ENCODE measurements at places on chromosomes 2 and 18.

GRCh38 chr2:74872389-74872836 lies 38.5 kb downstream of the HK2 start:
- DNase-seq = no peak

DNA sequence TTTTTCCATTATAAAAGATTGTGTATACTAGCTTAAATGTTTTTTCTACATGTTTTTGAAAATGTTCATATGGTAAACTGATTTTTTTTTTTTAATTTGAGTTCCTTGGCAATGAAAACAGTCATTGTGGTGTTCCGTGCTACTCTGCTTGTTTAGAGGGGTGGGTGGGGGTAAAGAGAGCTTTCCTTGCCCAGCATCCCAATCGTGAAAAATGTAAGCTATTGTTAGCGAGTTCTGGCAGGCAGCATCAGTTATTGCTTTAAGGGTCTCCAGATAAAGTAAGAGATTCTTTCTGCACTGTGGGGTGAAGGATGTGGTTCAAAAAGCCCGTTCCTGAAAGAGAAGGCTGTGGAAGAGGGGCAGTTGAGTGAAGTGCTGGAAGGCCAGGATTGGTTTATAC lies 118.4 kb downstream of the TANC1 start:
- no peak for DNase-seq

GRCh38 chr18:35695803-35696202 lies 114.3 kb downstream of the GALNT1 start:
- DNase-seq = no peak

- DNase-seq = no peak
Measured at GRCh38 chr2:119233326-119234020, 9.8 kb downstream of the STEAP3 start.

DNA sequence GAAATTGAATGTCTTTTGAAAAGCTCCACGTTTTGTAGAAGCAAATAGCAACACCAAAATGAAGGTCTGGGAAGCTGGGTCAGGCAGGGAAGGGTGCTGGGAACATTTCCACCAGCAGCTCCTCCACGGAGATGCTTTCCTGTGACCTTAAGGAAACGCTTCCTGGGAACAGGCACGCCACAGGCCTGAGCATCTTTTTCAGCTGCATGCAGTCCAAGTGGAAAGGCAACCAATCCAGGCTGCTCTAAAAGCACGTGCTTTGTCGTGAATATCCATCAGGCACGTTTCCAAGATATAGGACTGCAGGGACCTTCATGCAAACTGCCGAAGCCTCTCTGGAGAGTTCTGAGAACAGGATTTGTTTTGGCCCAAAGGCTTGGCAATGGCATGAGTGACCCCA lies 109.3 kb downstream of the KLHL29 start:
- DNase-seq = no peak

- DNase-seq = no peak
Measured at GRCh38 chr2:71586471-71586870, 133.1 kb downstream of the DYSF start.

- no peak for DNase-seq
Measured at GRCh38 chr2:189698020-189698887, 23.8 kb downstream of the ANKAR start.

- DNase-seq = no peak
Measured at GRCh38 chr2:11160731-11161455, 5.6 kb downstream of the SLC66A3 start.

DNA sequence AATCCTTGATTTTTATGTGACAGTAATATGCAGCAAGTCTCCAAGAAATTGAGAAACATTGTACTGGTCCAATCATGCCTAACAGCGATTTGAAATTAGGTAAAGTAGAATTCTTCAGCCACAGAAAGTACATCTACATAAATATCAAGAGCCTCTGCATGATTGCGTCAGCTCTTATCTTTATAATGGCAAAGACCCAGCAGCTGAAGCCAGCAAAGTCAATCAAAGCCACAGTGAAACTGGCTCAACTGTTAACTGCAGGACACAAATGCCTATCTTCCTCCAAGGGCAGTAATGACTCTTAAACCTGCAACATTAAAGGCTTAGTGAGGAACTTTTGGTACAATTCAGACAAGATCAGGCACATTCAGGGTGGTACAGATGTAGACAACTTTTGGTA lies 102.5 kb downstream of the BARD1 start:
- no peak for DNase-seq

DNA sequence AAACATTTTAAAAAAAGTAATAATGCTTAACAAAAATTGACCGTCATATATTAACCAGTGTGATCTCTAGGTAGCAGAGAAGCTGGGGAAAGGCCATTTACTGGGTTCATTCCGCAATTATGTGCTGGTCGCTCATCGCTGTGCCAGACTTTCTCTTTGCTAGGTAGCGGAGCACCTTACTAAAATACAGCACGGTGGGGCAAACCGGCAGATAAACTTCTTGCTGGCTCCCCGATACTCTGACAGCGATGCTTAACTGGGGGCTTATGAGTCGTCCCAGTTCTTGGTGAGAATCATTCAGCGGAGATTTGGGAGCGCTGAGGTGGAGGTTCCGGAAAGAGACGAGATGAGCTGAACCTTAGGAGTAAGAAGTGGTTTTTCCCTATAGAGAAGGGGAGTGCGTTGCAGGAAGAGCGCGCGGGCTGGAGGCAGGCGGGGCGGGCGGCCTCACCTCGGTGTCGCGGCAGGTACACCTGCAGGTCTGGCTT lies 605 bp downstream of the C2orf68 start:
- no peak for DNase-seq

- DNase-seq = no peak
Measured at GRCh38 chr2:163878718-163879117, 142.9 kb upstream of the FIGN start.

GRCh38 chr2:184767059-184767458 lies 168.7 kb downstream of the ZNF804A start:
- DNase-seq = no peak

DNA sequence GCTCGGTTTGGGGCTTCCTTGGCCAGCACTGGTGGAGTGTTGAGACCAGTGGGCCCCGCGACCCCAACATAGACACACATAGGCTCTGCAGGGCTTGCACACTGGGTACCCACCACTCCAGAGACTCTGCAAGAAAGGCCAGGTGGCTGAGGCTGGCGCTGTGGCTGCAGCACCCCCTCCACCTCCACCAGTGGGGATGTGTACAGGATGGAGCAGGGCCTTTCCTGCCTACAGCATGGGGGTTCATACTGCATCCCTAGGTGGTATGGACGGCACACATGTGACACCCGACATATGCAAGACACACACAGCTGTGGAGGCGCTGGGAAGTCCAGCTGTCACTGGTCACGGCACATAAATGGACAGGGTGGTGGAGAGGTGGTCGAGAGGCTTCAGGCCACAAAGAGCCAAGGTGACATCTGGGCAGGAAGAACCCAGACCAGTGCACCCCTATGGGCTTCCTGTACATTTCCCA lies 1.3 kb downstream of the RNPEPL1 start:
- no peak for DNase-seq

DNA sequence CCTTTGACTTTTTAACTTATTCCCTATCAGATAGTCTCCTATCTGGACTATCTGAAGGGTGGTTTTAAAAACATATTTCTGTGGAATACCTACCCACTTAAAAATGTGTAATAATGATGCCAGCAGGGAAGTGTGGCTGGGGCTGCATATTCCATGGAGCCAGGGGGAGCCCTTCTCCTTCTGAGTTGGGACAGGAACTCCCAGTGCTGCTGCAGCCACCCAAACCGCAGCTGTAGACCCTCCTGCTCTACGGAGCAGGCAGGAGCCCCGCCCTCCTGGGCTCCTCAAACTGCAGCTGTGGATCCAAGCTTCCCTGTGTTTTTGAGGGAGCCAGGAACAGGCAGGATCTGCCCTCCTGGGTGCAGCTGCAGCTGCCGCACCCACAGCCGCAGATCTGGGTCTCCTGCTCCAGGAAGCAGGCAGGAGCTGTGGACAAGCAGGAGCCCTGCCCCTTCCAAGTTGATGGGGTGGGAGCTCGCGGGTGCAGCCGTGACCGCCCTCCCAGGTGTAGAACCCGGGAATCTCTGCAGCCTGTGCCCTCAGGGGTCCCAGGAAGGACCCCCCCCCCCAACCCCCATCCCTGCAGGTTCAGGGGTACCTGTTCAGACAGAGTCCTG lies 57.8 kb downstream of the PDK1 start:
- DNase-seq = no peak

- DNase-seq = no peak
Measured at GRCh38 chr2:240601831-240602160, 15.3 kb downstream of the CAPN10 start.

- DNase-seq = no peak
Measured at GRCh38 chr2:69043736-69044400, 30.9 kb downstream of the ANTXR1 start.

DNA sequence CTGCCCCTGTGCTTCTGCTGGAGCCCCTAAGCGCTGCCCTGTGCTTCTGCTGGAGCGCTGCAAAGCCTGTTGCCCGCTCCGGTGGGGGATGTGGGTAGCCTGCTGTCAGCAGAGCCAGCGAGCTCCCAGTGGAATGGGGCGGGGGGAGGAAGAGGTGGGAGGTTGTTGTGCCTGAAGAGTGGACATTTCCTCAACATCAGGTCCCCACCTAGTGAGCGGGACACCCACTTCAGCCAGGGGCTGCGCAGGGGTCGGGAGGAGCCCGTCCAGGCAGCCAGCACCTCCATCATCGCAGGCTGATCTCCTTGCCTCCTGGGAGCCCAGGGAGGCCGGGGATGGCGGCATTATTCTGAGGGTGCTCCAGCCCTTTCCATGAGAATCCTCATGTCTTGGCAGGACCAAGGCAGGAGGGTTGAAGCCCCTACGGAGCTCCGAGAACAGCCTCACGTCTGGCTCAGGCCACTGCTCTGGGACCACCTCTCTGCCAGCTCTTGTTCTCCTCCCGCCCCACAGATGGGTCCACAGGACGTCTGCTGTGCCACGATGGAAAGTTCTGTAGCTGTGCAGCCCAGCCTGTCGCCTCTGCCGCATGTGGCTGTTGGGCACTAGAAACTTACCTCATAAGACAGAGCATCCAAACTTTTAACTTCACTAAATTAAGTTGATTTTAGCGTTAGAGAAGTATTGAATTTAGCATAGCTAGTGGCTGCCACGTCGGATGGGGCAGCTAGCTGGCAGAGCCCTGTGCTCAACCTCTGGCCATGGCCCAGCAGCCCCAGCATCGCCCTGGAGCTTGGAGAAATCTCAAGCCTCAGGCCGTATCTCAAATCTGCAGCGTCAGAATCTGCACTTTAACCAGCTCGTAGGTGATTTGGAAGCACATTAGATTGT lies 1.9 kb upstream of the ALLC start:
- DNase-seq = no peak

GRCh38 chr2:182804128-182804527 lies 62.3 kb downstream of the FRZB start:
- DNase-seq = no peak

GRCh38 chr2:181264001-181264400 lies 193.2 kb upstream of the ITGA4 start:
- no peak for DNase-seq

GRCh38 chr18:79963658-79964329 lies 649 bp upstream of the HSBP1L1 start:
- DNase-seq = no peak

- DNase-seq = no peak
Measured at GRCh38 chr2:1032030-1032429, 81.4 kb downstream of the SNTG2 start.

DNA sequence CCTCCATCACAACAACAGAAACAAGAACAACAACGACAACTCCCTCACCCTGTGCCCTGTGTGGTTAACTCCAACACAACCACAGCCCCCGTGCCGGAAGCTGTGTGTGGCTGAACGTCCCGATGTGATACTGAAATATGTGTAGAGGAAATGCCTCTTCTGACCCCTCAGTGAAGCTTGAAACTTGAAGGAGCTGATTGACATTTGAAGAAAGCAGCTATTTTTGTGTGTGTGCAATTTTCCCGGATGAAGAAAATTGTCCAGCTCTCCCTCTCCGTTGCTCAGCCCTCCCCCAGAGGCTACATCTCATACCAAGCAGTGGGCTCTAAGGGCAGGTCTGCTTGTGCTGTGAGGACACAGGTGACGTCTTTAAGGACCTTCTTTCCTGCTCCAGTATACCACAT lies 173.8 kb downstream of the ICOS start:
- DNase-seq = peak; percentile 51

GRCh38 chr18:36780748-36781147 lies 48.1 kb downstream of the TPGS2 start:
- no peak for DNase-seq

DNA sequence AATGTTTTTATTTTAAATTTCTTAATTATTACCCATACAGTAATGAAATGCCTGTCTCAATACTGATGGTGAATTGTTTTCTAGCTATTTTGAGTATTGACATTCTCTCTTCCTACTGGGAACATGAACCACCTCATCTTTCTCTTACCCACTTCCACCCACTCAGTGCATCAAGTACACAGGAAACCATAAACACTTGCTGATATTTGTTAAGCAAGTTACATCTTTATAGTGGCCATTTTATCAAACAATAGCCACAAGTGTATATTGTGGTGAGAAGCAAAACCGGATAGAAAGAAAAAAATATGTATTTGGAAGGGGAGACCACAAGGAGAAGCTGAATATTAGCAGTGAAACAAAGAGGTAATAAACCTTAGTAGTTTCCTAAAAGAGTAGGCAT lies 368.1 kb upstream of the HNRNPA3 start:
- no peak for DNase-seq

DNA sequence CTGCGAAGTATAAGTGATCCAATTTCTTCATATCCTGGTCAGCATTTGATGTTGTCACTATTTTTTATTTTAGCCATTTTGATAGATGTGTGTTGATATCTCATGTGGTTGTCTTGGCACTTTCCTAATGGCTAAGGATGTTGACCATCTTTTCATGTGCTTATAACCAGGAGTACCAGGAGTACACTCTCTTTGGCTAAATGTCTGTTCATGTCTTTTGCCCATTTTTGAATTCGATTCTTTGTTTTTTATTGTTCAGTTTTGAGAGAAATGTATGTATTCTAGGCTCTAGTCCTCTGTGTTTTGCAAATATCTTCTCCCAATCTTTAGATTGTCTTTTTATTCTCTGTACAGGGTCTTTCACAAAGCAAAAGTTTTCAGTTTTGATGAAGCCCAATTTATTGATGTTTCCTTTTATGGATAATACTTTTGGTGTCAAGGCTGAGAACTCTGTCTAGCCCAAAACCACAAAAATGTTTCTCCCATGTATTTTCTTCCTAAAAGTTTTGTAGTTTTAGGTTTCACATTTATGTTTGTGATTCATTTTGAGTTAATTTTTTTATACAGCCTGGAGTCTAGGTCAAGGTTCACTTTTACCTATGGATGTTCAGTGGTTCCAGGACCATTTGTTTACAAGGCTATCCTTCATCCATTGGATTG lies 65.4 kb downstream of the SDC1 start:
- no peak for DNase-seq

DNA sequence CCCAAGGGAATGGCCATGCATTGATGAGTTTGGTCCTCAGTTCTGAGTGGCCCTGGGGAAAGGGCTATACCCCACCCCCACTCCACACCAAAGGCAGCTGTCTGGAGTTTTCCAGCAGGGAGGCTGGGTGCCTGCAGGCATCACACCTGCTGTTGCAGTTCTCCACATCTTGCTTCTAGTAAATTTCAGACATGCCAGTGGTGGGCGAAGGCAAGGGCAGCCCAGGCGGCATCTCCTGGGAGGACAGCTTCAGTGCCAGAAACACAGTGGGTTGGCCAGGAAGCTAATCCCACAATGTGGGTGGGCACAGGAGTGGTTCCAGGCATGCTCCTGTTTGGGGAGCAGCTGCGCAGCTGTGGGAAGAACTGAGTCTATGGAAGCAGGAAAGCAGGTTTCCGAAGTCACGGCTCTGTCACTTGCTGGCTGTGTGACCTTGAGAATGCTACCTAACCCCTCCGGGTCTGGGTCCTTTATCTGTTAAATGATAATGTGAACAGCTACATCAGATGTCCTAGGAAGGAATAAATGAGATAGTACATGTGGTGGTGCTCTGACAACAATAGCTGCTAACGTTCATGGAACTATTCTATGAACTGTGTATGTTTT lies 84.6 kb upstream of the SPTBN1 start:
- DNase-seq = no peak

All from stimulated activated CD4-positive, alpha-beta T cell treated with anti-CD3 and anti-CD28 coated beads, Interleukin-1b, Interleukin-23, amount 100 ng/mL, for 24 hours (primary cell).